KG1 (cell line): ENCODE measurements at places on chromosomes 2 and 18.

GRCh38 chr2:232120911-232121310, 159.4 kb downstream of the DIS3L2 start:
- DNase-seq: no peak

- DNase-seq: no peak
Measured at GRCh38 chr2:313991-314390, 26.1 kb upstream of the ALKAL2 start.

GRCh38 chr2:158716121-158716791, 78.9 kb upstream of the DAPL1 start:
- no peak for DNase-seq

DNA sequence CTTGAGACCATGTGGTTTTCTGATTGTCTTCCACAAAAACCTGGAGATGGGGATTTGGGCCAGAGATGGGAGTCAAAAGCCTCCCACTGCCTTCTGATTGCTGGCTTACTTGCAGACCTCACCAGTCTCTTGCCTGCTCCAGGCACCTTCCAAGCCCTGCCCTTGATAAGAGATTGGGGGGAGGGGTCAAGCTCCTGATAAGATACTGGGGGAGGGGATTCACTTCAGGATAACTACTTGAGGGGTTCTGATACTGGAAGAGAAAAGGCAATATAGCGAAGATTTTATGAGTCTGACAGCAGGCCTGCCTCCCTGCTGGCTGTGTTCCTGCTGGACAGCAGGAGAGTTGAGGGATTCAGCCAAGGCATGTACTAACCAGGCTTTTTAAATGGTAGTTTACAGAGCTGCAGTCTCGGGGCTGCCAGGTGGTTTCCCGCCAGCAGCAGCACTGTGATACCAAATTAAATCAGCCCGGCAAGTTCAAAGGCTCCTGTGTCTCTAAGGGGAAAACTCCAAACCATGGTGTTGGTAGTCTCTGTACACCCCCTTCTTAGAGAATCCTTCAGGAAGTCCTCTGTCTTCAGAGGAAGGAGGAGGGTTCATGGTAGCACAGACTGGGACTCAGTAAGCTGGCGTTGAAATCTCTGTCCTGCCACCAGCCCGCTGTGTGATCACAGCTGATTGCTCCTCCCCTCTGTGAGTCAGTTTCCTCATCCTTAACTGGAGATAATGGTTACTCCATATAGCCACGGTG, 58.3 kb downstream of the FBXO36 start:
- DNase-seq: no peak

DNA sequence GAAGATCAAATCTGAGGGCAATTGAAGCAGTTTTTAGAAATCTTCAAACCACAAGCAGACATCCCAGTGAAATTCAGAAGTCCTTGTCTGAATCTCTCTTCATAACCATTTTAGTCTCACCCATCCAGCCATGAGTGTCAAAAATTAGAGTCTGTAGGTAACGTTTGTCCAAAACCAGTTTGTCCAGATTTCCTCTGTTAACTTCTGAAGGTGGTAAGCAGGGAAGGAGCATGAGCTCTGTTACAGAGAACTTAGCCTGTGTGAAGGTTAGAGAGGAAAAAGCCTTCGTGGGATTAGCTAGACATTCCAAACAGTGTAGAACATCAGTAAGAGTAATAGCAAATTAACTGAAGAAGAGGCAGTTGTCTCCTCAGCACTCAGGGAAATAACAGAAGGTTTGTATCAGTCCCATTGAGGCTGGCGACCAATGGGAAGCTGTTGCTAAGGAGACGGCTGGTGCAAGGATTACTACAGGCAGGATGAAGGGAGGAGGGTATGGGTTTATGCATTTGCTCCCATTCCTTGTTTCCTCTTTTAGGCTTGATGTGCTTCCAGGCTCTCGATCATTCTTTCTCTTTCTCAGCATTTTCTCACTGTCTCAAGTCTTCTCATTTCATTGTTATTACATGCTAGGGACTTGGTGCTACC, 8.7 kb upstream of the GPR155 start:
- no peak for DNase-seq

DNA sequence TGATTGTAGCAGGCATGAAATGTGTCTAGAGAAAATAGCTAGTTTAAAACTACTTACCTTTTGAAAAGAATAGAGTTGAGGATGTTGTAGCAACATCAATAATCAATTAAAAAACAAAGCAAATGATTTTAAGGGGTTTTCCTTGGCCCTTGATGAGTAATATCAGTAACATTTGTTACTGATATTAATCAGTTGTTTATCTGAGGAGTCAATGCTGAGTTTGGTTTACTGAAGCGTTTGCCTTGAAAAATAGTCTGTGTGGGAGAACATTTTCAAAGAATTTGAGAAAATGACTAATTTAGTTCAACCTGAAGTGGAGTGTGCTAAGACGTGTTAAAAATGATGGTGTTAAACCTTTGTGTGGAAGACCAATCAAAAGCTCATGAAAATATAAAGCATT, 9.3 kb downstream of the PTH2R start:
- DNase-seq: no peak

DNA sequence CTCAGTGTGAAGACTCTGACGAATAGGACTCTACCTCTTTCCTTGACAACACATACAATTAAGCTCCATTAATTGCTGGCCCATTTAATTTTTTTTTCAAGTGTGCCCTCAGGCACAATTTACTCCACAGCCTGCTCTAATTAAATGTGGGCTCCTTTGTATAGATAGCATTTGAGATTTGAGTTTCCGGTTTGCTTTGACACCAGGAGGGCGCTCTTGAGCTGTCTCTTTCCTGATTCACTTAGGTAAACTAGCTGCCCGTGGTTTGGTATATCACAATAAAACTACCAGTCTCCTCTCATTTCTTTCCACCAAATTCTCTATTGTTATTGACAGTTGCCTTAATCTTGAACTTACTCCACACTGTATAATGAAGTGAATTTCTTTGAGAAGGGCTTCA, 666.0 kb downstream of the DSC3 start:
- DNase-seq: no peak

- DNase-seq: no peak
Measured at GRCh38 chr18:73264562-73264921, 396.8 kb upstream of the NETO1 start.

GRCh38 chr2:136116813-136117390, 1.0 kb downstream of the CXCR4 start:
- no peak for DNase-seq

DNA sequence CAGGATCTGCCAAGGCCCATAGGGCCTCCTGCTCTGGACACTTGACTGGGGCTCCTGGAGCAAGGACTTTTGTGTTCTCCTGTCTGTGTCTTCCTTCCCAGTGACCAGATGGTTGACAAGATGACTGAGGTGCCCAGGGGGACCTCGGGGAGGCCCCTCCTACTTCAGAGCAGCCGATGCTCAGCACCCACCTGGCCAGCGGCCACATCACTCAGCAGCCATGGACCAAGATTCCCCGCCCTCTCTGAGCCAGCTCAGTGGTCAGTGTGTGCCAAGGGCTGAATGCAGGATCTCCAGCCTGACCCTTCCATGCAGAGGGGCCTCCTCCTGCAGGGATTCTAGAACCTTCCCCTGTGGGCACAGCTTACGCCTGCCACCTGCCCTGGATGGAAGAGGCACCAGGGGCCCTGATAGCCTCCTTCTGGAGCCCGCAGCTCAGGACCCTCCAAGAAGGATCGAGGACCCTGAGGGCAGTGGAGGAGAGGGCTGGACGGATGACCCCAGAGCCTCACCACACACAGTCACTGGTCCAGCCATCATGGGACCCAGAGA, 87.4 kb upstream of the GPC1 start:
- DNase-seq: no peak

GRCh38 chr2:134396493-134396892, 142.6 kb downstream of the MGAT5 start:
- DNase-seq: no peak

DNA sequence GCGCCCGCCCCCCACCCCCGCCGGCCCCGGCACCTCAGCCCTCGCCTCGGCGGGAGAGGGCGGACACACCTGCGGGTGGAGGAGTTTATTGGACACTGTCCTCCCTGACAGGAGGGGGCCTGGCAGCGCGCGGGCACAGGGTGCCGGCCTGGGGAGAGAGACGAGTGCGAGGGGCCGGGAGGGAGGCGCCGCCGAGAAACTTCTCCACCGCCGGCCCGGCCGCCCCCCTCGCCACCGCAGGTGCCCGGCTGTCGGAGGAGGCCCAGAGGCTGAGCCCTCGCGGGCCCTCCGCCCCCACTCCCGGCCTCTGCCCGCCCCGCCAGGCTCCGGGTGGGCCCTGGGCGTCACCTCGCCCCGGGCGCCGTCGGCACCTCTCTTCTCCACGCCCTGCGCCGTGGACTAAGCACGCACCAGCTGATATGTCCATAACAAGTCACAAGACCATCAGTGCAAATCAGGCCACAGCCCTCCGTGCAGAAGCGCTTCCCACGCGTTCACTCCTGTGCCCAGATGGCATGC, 311.3 kb downstream of the CELF4 start:
- DNase-seq: no peak

GRCh38 chr2:44793322-44793870, 148.1 kb upstream of the SIX3 start:
- no peak for DNase-seq
